ENCODE measurements at places on chromosomes 3 and 15.

- no peak for DNase-seq
Observed at GRCh38 chr15:76034111-76034510, 21.9 kb upstream of the NRG4 start.

- DNase-seq: no peak
Observed at GRCh38 chr3:11238060-11238459, 34.1 kb upstream of the ATG7 start.

- no peak for DNase-seq
Observed at GRCh38 chr3:24551626-24552025, 57.0 kb upstream of the THRB start.

GRCh38 chr3:174441588-174442301 lies 417.4 kb upstream of the NAALADL2 start:
- no peak for DNase-seq

DNA sequence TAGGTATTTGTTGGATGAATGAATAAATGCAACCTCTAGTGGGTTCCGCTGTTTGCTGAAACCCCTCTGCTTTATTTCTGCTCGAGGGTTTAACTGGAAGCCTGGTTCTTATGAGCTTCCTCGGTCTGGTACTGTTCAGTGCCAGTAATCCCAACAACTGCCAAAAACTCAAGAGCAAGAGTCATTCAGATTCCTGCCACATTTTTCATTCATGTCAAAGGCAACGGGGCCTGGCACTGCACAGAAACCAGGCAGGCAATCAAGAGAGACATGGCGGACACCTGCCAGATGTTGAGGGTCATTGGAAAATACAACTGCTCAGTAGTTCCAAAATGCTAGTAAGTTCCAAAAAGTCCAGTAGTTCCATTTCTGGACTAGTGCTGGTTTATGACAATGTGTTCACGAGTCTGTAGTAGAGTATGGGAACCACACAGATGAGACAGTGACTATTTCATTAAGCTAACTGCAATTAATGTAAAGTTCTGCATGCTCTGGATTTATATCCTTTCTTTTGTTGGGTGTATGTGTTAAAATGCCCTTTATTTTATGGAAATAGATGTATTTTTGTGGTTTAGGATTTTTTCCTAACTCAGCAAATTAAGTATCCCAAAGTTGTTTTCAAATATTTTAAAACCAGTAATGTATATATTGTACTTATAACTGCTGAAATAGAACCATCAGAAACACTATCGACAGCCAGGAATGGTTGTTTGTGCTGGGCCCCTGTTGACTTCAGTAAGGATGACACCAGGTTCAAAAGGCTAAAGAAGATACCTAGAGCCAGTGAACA lies 22.7 kb upstream of the TMEM41A start:
- no peak for DNase-seq

- no peak for DNase-seq
Observed at GRCh38 chr3:106049821-106050220, 181.0 kb upstream of the CBLB start.

- DNase-seq: no peak
Observed at GRCh38 chr3:177946936-177947335, 589.3 kb upstream of the KCNMB2 start.

DNA sequence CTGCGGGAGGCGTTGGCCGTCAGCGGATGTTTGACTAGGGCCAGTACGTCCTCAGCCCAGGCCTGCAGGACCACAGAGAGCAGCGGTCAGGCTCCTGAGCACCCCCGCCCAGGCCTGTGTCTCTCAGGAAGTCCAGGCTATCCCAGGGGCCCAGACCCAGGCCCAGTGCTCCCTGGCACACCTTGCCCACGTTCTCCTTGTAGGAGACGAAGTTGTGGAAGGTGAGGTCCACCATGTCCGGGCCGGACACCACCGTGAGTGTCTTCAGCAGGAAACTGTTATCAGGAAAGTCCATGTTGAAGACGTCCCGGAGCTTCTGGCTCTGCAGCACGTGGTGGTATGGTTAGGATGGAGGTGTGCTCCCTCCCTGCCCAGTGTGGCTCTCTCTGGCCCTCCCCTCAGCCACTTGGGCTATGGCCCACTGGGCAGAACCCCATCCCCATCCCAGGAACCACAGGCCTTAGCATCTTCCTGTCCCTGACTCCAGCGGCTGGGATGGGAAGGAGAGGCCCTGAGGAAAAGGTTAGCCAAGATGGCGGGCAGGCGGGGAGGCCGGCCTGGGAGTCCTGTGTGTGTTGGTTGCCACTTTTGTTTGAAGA lies 5.3 kb downstream of the PLCB2 start:
- DNase-seq: no peak

- no peak for DNase-seq
Observed at GRCh38 chr3:161163297-161163696, 57.8 kb upstream of the NMD3 start.

DNA sequence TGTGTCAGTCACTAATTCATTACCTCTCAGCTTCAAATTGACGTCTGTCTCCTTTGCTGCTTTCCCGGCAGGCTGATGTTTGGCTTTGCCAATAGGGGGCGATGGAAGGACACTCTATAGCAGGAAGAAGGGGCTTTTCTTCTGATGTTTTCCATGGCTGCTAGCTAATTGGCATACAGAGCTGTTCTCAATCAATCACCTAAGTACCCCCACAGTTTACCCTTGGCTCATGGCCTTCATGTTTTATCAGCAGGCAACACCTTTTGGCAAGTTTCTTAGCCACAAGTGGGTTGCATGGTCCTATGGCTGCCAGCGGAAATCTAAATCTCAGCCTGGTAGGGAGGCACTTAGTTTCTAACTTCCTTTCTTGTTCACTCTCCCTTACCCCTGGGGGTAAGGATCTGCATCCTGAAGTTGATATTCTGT lies 45.0 kb downstream of the ESYT3 start:
- peak; percentile 17 for DNase-seq

- no peak for DNase-seq
Observed at GRCh38 chr15:33204926-33205325, 10.4 kb upstream of the FMN1 start.

DNA sequence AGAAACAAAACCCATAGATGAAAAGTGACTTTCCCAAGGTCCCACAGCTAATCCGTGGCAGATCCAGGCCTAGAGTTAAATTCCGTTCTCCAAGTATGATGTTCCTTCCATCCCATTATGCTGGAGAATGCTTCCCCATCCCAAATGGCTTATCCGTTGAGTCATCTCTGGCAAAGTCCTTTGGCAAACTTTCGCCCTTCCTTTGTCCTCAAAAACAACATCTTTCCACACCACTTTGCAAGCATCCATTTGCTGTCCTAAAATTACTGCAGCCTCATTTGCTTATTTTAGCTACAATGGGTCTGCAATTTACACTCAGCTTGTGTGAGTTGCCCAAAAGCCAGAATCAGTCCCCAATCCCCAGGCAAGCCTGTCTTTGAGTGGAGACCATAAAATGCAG lies 304.0 kb upstream of the TLE3 start:
- DNase-seq: no peak

GRCh38 chr15:45970542-45970941 lies 335.7 kb downstream of the SQOR start:
- DNase-seq: no peak

GRCh38 chr3:108620250-108620649 lies 30.7 kb downstream of the DZIP3 start:
- DNase-seq: no peak

GRCh38 chr3:67083277-67083676 lies 85.2 kb downstream of the KBTBD8 start:
- DNase-seq: no peak

- no peak for DNase-seq
Observed at GRCh38 chr3:113222451-113223086, 11.2 kb downstream of the BOC start.

GRCh38 chr3:64235605-64236004 lies 10.3 kb upstream of the PRICKLE2 start:
- DNase-seq: no peak

- no peak for DNase-seq
Observed at GRCh38 chr3:155960060-155960459, 89.6 kb downstream of the GMPS start.

GRCh38 chr15:95422255-95422654 lies 908.2 kb upstream of the NR2F2 start:
- DNase-seq: no peak

DNA sequence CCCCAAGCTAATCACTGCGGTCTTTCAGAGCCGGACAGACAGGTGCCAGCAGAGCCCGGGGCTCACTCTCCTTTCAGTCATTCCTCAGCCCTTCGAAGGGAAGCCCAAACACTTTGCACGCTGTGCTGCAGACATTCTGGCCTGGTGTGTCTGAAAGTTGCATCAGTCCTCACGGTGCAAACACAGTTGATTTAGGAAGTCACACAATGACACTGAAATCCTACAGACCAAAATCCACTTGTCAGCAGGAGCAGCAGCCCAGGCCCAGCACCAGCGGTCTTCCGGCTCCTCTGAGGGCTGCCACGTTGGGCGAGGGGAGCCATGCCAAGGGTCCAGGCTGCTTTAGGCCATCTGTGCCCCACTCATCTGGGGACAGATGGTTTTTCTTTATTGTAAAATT lies 61.6 kb downstream of the RGMA start:
- no peak for DNase-seq

DNA sequence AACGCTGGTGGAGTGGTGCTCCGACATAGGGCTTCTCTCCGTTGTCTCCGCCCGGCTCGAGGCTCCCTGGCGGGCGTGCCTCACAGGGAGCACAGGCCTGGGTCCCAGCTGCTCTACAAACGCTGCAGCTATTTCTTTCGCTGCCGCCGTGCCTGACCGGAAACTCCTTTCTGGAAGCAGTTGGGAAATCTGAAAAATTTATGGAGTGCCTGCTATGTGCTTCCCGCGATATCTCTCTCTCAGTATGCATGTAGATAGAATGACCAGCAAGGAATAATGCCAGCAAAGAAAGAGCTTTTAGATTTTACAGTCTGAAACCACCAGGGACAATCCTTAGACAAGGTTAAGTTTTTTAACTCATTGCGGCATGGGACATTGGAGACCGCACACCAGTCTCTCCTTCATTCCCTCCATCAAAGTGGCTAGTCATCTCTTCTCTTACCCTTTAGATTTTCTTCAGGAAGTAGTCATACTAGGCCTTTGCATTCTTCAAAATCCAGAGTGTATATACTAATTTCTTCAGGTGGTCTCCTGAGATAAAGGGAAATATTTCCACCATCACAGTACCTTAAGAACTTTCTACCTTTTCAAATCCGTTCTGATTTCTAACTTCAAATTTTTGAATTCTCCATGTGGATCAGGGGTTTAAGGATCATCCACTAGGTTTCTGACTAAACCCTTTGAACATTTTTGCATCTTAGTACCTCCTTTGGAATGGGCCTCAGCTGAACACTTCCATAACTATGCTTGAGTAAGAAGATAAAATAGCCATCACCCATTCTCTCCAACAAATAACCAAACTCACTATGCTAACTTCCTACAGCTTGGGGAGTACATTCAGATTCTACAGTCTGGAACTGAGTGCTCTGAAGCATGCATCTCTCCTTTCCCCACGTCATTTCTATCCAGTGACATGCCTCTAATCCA lies 1.1 kb upstream of the NPHP3 start:
- DNase-seq: no peak

DNA sequence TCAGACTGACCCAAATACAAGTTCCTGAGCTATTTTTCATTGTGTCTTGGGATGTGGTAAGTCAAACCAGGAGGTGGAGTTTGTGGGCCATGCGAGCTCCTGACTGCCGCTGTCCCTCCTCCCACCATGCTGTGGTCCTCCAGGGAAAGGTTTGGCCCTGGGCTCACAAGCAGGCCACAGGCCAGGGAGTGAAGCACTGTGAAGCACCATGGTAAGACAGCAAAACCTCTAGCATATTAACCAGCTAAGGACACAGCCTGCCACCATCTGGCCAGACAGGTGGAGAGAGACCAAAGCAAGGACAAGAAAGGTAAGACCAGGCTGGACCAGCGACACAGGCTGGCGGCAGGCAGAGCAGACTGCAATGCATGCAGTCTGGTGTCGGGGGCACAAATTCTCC lies 15.3 kb downstream of the RAB43 start:
- no peak for DNase-seq

DNA sequence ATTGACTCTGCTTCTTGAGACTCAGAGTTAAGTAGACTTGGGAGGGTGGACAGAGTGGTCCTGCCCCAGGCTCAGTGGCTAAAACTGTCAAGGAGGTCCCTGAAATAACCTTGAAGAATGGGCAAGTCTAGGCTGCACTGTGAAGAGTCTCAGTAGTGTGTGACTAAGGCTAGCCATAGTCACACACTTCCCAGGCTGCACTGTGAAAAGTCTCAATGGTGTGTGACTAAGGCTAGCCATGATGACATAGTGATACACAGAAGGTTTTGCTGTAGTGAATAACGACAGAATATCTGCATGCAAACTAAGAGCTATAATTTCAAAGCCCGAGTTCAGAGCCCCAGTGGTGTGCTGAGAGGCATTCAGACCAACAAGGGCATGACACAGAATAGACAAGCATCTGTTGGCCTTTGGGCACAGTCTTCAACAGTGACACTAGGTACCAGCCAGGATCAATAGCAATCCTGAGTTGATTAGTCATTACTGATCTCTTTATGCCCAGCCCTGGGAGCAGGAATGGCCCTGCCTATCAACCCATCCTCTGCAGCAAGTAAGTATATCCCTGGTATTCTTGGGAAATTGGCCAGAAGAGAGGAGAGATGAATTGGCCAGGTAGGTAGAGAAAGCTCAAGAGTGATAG lies 72.4 kb upstream of the BBX start:
- no peak for DNase-seq

- DNase-seq: no peak
Observed at GRCh38 chr3:37286569-37286968, 112.2 kb upstream of the LRRFIP2 start.

GRCh38 chr3:128012050-128012449 lies 40.2 kb upstream of the SEC61A1 start:
- DNase-seq: no peak

DNA sequence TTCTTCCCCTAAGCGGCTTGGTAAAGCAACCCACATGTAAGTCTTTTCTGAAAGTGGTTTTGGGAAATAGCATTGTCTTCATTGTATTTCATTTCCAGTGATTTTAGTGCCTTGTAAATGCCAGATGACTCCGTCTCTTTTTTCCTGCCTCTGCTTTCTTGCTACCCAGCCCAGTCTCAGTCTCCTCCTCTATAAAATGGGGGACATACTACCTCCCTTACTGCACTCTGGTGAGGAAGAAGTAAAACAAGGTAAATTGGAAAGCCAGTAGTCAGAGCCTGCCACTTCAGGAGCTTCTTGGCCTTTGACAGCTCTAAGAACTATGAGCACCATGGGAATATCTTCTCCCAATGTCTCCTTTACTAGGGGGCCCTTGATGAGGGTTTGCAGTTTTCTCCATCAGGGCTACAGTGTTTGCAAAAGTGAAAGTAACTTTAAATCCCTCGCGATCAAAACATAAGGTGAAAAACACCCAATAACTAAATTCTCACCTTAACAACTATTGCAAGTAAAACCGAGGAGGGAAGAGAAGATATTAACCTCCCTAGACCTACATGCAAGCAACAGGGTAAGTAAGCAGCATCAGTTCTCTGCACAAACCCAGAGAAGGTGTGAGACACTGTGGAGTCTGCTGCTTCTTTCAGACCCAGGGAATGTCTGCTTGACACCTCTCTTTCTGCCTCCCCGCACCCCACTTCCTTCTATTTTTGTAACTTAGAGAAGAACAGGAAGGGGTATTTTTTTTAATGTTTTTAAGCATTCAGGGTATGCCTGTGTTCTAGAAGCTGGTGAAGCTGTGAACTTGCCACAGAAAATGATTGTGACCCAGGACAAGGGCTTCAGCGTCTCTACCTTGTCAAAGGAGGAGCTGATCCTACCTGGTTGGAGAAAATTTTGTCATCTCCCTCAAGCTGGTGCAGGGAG lies 159.1 kb upstream of the EOMES start:
- no peak for DNase-seq

- no peak for DNase-seq
Observed at GRCh38 chr3:139524841-139525636, 14.5 kb downstream of the RBP1 start.

GRCh38 chr3:56788521-56788920 lies 13.2 kb downstream of the ARHGEF3 start:
- no peak for DNase-seq

- DNase-seq: no peak
Observed at GRCh38 chr3:179760944-179761343, 108.1 kb downstream of the USP13 start.
